ENCODE measurements at places on chromosomes 16 and 17.
A peak's percentile ranks its signal among the peaks of the same experiment; 100 is the strongest.

DNA sequence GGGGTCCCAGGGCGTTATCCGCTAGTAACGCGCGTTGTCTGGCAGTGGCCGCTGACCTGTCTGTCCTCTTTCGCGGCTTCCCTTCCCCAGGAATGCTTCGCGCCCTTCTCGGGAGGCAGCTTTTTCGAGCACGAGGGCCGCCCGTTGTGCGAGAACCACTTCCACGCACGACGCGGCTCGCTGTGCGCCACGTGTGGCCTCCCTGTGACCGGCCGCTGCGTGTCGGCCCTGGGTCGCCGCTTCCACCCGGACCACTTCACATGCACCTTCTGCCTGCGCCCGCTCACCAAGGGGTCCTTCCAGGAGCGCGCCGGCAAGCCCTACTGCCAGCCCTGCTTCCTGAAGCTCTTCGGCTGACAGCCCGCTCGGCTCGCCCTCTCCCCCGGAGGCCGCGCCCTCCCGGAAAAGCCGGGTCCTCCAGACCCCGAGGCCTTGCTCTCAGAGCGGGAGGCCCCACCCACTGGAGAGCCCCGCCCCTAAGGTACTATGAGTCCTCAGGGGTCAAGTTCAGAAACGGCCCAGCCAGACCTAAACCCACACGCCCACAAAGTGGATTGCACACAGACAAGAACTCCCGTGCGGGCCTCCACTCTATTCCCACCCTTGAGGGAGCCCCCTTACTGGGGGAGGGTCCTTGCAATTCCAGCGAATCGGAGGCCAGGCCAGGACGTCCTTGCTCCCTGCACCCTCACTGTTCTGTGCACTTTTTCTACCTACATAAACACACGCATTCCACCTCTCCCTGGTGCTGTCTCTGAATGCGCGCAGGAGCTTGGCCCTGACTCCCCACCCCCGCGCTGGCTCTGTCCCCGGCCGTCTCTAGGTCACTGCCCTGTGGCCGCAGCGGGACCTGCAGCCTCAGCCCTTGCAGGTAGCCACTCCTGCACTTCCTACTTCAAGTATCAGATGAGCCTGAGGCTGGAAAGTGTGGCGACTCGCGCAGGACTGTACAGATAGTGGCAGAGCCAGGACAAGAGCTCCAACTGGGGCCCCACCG is 5.4 kb upstream of the SLC5A2 start:
- peak; percentile 37 for DNase-seq

DNA sequence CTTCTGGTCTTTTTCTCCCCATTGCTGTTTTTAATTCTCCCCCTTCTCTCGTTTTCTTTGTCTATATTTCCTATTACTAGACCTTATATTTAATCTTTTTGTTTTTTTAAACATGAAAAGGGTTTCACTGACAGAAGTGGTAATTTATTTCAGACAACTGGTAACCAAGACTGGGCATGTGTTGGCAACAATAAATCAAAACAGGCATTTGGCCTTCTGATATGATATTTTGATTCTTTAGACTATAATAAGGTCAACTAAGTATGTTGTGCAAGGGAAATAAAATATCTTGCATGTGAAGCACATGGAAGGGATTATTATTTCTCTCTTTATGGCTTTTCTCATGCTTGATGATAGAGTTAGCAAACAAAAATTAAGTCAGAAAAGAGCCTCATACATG is 34.6 kb downstream of the AP2B1 start:
- no peak for DNase-seq

GRCh38 chr17:17754719-17755686 is 73.7 kb downstream of the RAI1 start:
- DNase-seq = no peak

DNA sequence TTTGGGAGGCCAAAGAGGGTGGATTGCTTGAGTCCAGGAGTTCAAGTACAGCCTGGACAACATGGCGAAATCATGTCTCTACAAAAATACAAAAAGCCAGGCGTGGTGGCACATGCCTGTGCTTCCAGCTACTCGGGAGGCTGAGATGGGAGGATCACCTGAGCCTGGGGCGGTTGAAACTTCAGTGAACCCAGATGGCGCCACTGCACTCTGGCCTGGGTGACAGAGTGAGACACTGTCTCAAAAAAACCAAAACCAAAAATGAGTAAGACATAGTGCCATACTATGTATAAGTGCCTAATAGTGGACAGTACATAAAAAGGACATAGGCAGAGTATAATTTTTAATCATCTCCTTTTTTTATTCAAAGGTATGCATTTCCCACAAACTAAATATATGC is 4.0 kb downstream of the CTC1 start:
- peak; percentile 19 for DNase-seq

DNA sequence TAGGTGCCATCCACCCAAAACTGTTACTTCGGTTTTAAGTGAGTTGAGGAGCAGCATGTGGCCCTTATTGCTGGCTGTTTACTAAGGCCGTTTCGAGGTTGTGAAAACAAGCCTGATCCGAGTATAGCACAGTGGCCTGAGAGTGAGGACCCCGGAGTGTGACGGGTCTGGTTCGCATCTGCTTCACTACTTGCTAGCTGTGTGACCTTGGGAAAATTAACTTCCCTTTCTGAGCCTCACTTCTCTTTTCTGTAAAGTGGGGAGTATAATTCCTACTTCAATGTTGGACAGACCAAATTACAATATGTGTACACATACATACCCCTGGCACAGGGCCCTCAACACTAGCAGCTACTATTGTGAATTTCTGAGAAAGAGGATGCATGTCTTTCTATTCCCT is 11.7 kb upstream of the HEATR6 start:
- DNase-seq = no peak

- no peak for DNase-seq
Measured at GRCh38 chr17:69710926-69711325, 296.4 kb downstream of the MAP2K6 start.

DNA sequence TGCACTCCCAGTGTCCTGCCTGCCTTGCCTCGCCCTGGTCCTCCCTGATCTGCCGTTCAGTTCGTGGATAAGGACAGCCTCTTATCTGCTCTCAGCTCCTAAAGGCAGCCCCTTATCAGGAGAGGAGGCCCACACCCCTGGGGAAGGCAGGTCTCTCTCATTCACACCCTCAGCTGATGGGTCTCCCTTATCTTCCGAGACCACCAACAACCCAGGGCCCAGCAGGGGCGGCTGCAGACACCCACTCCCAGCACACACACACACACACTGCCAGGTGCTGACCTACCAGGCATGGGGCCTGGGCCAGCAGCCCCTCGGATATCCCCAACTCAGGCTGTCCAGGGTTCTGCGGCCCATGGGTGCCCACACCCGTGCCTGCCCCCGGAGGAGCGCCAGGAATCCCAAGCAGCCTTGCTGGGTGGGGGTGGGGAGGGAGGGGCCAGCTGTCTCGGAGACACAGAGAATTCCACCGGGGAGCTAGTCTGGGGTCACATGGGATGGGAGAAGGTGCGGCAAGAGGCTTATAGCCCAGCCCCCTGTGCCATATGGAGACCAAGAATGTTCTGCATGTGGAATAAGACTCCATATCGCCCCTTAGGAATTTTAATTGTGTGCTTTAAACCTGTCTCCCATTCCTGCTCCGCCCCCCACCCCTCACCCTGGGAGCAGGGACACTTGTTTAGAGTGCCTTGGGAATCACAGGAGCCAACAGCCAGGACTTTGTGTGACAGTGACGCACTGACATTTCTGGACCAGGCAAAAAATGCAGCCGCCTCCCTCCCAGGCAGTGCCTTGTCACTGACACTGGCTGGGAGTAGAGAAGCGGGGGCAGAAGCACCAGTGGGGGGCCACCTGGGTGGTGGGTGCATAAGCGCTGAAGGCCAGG is 41.9 kb upstream of the EMP2 start:
- DNase-seq = no peak

DNA sequence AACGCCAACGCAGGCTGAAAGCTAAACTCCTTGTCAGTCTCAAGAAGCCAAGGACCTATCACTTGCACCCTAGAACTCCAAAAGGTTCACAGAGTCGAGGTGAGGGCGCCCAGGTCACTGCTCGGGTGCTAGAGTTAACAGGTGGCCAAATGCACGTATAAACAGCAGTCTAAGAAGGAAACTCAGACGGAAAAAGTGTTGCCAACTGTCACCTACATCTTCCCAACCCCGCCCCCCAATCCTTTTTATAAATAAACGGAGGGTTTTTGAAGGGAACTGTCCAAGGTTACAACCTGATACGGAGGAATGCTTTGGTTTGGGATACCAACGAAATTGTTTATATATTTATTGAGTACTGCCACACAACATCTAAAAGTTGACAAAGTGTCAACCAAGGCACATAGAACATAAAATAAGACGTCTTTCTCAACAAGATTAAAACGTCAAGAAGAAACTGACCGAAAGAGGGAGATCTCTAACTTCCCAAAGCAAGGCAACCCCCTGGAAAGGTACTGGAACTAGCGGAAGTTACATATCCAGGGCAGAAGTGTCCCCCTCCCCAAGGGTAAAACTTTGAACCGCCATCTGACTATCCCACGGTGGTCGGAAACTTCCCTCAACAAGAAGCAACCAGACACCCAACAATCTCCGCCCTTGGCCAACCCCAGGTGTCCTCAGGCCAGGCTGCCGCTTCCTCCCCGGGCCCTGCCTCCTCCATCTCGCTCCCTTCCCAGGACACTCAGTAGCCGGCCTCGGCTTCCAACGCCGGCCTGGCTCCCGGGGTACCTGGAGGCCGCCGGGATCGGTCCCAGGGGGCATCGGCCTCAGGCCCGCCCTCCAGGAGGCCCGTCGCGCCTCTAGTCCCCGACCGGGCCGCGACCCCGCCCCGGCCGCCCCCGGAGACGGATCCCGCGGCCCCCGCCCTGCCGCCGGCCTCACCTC is 982 bp downstream of the SPAG9 start:
- peak; percentile 41 for DNase-seq

DNA sequence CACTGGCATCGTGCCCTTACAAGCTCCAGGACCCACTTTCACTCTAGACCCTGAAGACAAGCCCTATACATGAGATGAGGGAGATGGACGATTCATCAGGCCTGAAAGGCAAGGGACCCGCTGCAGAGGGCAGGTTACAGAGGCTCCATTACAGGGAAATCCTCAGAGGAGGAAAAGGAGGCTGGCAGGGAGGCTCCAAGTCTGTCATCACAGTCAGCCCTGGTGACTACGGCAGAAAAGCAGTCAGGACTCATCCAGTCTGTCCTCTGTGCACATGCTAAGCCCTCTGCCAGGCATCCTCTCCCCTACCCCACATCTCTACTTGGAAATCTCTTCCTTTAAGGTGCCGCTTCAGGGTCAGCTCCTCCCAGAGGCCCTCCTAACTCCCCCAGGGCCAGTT is 197.7 kb upstream of the CDH5 start:
- DNase-seq = no peak

- no peak for DNase-seq
Measured at GRCh38 chr16:11071829-11072228, 127.5 kb downstream of the CLEC16A start.

GRCh38 chr16:83137326-83137781 is 510.6 kb downstream of the CDH13 start:
- DNase-seq = no peak

- no peak for DNase-seq
Measured at GRCh38 chr17:39166437-39167335, 725 bp upstream of the ARL5C start.

DNA sequence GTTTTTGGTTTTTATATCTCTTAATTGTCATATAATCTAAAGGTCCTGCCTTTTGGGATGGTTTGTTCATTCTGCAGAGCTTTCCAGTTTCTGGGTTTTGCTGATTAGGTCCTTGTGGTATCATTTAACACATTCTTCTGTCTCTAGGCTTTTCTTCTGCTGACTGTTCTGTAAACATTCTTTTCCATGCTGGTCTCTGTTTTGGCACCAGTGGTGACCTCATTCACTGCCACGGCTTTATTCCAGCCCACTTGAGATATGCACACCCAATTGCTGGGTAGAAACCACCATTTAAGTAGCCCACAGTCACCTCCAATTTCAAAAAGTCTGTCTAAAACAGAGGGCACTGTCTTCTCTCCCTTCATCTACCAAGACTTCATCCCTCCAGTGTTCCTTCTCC is 31.1 kb upstream of the COX10 start:
- DNase-seq = no peak

DNA sequence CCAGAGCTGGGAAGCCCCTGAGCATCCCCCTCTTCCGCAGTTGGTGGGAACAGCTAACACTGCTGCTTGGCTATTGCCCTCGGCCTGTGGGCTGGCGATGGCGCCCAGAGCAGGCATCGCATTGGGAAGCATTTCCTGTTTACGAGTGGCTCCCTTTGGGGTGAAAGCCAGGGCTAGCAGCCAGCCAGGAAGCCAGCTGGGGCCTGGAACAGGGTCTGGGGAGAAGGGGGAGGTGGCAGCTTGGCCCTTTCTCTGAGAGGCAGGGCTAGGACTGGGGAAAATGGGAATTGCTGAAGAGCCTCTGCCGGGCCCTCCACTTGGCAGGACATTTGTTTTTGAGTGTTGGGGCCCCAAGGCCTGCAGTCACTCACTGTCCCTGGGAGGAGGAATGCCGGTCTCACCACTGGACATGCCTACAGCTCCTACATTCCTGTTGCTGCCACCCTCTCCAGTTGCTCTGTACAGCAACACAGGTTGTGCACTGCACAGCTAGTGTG is 2.4 kb upstream of the MTSS2 start:
- no peak for DNase-seq

- DNase-seq = peak; percentile 70
Measured at GRCh38 chr17:3754458-3755334, 31.0 kb downstream of the HASPIN start.

DNA sequence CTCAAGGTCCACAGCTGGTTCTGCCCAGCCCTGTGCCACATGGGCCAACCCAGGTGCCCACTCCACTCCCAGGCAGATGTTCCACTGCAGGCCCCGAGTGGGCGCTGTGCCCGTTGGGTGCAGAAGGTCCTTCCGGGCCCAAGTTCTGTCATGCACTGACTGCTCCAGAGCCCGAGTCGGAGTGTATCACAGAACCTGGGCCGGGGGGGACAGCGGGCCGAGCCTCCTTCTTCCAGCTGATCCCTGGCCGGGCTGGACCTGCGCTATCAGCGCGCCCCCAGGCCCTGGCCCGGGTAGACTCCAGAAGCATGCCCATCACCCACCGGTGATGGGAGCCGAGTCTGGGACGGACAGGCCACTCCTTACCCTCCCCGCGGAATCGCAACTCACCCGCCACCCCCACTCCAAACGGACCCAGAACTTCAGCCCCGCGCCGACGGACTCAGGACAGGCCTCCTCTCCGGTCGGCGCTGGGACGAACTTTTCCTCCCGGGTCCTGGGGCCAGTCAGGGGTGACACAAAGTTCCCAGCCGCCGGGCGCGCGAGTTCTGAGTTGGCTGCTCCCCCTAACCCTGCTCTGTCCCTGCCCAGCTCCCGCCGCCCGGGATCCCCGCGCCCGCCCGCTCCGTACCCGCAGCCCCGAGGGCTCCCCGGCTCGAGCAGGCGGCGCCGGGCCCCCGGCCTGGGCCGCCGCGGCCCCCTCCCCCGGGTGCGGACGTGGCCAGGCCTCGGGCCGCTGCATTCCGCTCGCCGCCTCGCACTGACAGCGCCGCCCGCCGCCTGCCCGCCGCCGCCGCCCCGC is at the start of gene COPZ2:
Gene COPZ2, minus strand, starts transcription at position 762 of the 802 bp plus-strand sequence. Its CDS starts 20 bp downstream, at position 742.
- peak; percentile 72 for DNase-seq

Measured in activated naive CD4-positive, alpha-beta T cell treated with Interleukin-2 at 50 U/mL for 16 hours (primary cell).